GM12864 (cell line): ENCODE measurements at places on chromosomes 16 and 17.

- no peak for DNase-seq
These were observed 45.0 kb downstream of the NT5M start for GRCh38 chr17:17347956-17348871.

DNA sequence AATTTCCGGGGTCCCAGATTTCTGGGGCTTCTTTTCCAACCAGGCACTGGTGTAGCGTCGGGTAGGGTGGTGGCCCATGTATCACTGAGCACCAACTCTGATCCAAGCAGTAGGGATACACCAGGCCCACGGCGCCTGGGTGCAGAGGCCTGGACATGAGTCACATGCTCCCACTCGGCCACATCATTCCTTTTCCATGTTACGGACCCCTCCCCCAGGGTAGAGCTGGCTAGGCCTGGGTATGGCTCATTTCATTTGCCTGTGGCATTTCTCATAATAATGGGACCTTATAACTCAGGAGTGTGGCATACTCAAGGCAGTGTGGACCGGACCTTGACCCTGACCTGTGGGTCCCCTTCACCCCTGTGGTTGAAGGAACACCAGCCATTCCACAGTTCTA is 18.0 kb upstream of the NDRG4 start:
- DNase-seq, result no peak

DNA sequence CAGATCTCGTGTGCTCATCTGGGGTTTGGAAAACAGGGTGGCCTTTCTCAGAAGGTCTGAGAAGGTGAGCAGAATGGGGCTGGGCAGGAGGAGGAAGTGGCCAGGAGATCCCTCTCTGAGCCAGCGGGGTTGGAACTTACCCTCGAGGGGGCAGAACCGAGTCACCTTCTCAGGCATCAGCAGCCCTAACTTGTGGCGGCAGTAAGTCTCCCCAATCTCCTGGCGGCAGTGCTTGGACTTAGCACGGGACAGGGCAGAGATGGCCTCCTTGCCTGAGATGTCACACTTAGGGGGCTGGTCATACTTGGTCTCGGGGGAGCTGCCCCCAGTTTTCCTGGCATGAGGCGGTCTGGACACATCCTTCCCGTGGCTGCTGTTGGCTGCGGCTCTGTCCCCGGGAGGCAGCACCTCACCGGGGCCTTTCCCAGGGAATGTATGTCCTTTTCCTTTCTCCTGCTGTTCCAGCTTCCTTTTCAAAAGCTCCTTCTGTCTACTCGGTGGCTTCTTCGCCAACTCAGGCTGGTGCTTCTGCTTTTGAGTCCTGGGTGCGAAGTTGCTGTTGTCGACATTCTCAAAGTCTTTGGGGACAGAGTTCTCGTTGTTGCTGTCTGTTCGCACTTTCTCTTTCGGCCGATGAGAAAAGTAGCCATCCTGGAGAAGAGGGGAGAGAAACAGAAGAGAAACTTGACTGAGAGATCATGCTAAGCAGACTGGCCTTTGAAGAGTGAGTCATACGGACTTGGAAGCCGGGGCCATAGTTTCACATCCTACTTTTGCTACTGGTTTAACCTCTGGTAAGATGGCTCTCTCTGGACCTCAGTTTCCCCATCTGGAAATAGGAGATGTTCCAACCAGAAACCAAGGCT is 211.7 kb downstream of the XYLT1 start:
- peak; percentile 80 for DNase-seq

GRCh38 chr16:84096447-84097005 is 20.2 kb downstream of the MBTPS1 start:
- DNase-seq, result no peak

GRCh38 chr16:55376567-55377167 is 52.7 kb downstream of the IRX6 start:
- no peak for DNase-seq

DNA sequence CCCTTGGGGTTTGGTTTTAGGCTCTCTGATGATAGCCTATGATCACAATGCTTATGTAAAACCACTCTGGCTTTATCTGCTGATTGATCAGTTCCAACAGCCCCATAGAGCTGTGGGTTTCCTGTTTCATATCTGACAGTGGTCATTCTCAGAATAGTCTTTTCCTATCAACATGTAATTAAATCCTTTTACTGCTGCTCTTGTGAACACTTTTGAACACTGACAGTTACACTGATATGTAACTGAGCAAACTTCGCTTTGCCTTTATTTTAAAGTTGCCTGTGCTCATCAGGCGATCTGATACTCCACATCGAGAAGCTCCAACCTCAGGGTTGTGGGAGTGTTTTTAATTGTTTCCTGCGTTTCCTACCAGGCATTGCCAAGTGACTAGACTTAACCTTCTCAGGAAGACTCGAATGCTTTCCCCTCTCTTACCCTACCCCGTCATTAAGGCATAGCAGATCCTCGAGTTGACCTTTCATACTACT is 17.3 kb upstream of the CLEC18B start:
- DNase-seq, result no peak

DNA sequence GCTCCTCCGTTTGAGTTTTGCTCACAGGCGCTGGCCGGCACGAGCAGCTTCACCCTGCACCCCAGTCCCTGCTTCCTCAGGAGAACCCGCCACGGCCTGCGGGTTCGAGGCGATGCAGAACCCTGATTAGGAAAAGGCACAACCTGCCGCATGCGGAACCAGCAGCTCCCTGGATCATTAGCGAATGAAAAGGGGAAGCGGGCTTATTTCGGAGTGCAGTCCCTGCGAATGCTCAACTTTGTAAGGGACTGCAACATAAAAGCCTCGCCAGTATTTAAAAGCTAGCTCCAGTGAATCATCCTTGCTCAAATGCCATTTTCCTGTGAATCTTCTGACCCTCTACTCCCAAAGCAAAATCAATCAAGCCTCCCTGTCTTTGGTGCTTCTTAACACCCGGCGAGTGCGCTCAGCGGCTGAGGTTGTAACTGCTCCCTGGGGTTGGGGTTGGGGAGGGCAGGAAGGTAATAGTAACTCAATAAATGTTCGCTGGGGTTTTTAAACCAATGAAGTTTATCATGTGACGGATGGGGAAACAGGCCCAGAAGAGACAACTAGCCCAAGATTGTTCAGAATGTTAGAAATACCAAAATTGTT is 678 bp upstream of the AKAP10 start:
- peak; percentile 43 for DNase-seq

DNA sequence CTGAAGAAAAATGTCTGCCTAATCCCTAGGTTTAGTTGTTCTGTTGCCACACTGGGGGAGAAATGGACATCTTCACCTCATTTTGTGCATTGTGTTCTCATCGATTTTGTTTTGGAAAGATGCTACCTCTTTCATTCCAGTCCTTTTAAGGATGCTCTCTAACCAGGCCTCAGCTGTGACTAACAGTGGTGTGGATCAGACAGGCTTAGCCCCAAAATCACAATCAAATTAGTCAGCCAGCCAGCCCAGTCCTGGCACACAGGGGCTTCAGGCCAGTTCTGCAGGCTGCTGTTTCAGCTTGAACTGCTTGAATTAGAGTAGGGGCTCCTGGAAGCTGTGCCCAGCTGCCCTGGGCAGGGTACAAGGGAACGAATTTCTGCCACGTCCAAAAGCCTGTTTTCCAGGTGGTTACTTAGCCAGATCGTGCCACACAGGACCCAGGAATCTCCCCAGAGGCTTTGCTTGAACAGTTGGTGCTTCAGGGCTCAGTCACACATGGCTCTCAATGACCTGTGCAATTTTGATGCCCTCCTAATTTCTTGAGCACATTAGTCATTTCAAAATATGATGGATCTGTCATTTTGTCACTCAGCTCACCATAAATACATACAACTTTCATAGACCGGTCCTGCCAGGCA is 60.7 kb downstream of the CLEC16A start:
- no peak for DNase-seq

DNA sequence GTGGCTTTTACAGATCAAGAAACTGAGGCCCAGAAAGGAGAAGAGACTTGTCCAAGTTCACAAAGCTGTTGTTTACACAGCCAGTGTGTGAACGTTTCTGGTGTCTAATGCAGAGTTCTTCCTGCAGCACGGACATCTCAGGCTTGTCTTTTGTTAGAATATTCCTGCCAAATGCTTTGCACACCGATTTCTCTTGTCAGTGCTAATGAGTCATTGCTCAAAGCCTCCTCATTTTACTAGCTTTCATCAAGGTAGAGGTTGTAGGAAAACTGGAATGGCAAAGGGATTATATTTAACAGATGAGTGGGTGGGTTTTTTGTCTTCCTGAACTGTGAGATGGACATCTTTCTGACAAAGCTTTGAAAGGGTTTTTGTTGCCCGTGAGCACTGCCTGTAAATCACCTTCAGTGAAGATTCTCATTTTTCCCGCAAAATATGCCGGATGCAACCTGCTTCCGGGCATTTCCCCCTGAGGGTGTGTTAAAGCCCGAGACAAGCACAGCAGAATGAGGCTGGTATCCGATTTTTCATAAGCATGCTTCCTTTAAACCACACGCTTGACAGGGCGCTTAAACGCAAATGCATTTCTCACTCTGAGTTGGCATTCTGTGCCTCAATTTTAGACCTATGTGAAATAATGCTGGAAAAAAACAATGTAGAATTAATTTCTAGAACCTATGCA is 14.7 kb downstream of the PMM2 start:
- DNase-seq, result no peak

DNA sequence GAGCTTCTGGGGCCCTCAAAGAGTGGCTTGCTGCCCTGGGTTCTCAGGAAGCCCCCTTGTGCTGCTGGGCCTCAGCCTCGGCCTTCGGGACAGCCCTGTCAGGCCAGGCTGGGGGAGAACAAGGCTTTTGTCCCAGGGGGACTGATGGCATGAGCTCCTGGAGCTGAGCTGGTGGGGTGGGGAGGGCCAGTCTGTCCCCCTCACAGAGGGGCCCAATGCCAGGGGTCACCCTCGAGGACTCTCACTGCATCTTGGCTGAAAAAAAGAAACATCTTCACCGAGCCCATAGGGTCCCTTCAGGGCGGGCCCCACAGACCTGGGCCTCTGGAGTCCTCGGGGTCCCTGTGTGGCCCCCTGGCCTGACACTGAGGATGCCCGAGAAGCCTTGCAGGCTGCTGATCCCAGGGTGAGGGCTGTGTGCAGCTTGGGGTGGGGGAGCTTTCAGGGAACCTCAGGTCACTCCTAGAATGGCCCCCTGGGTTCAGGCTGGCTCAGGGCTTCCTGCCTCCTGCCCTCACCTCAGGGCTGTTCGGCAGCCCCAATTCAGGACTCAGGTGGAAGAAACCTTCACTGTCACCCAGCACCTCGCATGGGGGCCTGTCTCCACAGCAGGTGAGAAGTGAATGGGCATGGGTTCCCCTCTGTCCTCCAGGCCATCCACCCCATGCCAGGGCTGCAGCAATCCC is 90.5 kb downstream of the TNFRSF13B start:
- no peak for DNase-seq

- DNase-seq, result no peak
These were observed 15.0 kb upstream of the PITPNA start for GRCh38 chr17:1577583-1578013.

DNA sequence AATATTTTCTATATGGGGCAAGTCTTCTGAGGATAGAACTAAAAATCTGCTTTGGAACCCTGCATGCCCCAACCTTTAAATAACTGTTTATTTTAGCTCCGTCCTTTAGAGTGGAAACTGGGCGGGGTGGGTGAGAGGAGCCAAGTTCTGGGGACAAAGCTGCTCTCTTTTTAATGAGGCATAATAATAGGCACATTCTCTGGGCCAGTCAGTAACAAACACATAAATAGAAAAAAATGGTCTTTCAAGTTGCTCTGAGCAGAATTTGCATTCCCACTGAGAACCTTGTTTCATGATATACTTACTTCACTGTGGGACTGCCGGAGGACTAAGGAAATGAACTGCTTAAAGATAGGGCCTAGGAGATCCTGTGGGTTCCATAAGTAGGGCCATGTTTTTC is 51.5 kb downstream of the KNOP1 start:
- no peak for DNase-seq

- peak; percentile 25 for DNase-seq
These were observed 24.2 kb downstream of the B9D1 start for GRCh38 chr17:19338031-19338990.

DNA sequence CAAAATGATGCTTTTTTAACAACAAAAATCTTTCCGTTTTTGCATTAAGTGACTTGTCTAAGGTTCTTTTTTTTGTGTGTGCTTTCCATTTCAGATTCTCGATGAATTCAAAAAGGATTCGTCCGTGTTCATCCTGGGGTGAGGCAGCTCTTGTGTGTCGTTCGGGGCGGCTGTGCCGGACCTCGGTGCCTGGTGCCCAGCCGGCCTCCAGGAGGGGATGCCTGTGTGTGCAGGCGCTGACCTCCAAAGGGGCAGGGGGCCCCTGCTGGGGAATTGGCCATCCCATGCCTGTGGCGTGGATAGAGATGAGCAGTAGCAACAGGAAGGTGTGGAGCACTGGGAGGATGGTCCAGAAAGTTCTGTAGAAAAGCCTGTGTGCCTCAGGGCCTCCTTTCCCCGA is 101.7 kb downstream of the PLCG2 start:
- no peak for DNase-seq

- DNase-seq, result no peak
These were observed 69.4 kb upstream of the TNRC6C start for GRCh38 chr17:77889135-77889505.

DNA sequence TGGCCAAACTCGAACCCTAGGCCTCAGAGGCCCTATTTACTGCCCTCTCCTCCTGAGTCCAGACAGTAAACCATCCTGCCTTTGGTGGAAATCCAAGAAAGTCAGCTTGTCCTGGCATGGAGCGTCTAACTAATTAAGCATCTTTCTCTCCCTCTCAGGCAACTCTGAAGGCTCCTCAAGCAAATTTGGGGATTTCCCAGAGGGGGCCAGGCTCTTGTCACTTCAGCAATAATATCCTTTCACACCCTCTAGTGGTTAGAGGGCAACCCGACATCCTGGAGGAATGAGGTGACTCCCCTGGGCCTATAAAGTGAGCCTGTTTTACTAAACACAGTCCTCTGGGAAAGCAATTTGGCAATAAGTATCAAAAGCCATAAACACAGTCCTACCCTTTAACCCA is 60.4 kb downstream of the NOG start:
- DNase-seq, result peak; percentile 39

GRCh38 chr17:75295201-75296158 is 6.2 kb upstream of the SLC25A19 start:
- peak; percentile 96 for DNase-seq

DNA sequence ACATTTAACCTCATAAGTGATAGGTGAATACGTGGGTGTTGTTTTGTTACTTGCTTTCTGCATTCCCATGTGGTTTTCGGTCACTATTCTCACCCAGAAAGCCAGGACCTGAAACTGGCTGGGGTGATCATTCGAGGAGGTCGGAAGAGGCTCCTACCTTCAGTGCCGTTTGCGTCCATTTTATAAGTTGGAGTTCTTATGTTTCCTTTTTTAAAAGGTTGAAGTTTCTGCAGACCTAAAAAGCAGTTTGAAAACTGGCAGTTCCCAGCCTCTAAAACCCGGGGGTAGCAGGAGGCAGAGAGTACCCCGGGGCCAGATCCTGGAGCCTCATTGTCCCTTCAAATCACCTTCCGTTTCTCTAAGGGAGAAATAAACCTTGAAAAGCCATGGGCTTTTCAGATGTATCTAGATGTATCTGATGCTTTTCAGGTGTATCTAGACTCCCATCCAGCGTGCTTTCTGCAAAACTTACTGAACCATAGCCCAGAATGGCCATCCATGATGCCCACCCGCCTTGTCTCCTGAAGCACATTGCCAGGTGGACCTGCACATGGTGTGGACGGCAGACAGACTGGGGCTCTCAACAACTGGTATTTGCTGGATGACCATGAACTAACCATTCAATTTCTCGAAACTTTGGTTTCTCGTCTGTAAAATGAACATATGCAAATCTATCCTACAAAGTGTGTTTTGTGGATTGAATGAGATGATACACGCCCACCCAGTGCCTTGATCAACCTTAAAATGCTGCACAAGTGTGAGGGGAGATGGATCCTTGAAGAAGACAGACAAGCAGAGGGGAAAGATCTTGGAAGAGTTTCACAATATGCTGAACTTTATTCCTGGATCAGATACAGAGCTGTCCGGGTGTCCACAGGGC is 1.3 kb downstream of the NLRC5 start:
- no peak for DNase-seq

GRCh38 chr17:19311016-19311415 is 51.5 kb downstream of the B9D1 start:
- DNase-seq, result no peak
